H1 (cell line): ENCODE measurements at places on chromosomes 5 and 9. TPM values are rescaled to one million over a fixed set of nuclear protein-coding genes. Genes with fewer than 3 reads are reported as not detected.

DNA sequence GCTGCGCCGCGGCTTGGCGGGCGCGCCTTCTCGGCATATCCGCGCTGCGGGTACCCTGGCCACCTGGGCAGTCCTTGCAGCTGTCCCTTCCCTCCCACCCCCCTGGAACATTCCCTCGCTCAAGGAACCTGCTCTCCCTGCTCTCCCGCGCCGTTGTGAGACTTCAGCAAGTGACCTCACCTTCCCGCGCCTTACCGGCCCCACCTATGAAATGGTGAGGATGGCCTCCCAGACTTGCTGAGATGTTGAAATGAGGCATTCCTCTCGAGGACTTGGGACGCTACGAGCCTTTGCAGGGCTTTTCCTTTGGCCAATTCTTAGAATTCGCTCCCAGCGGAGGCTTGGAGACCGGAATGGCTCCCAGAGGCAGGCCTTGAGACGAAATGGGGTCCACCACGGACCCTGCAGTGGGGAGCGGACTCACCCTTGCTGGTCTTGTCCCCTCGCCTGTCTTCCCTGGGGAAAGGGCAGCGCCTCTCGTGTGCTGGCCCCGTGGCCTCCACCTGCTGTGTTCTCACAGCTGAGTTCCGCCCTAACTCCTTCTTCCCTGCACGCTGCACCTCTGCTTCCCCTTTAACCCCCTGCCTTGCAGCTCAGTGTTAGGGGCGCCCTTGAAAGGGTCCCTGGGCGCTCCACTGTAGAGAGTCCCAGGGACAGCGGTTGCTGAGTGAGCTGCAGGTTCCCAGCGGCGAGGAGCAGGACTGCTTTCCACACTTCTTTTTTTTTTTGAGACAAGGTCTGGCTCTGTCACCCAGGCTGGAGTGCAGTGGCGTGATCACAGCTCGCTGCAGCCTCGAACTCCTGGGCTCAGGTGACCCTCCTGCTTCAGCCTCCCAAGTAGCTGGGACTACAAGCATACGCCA, 907 bp downstream of the HMCN2 start:
- H3K36me3 ChIP-seq: no peaks in the 10 kb centered on the region
- H3K27me3 ChIP-seq: no peaks in the 10 kb centered on the region
- peaks cover 10% of the 10 kb centered on the region for H3K4me1 ChIP-seq
- peak; percentile 78 for DNase-seq

Gene ADAMTS12
- 12.3 and 12.8 TPM in 2 replicates for total RNA-seq

DNA sequence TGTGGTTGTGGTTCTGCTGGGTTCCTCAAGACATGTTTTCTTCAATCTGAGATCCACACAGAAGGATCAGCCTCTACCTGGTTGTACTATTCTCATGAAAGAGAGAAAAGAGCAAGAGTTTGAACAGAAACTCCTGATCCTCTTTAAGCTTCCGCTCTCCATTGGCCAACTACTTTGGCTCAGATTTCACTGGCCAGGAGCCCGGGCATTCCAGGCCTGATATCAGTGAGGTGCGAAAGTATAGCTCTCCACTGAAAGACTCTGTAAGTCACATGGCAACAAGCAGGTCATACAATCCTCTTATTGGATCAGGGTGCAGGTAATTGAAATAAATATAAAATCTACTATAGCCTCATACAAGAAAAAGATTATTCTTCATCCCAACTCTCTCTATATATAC, 920.5 kb downstream of the TLE4 start:
- no peaks in the 10 kb centered on the region for H3K27me3 ChIP-seq
- no peaks in the 10 kb centered on the region for H3K36me3 ChIP-seq
- no peak overlapping the region for H3K4me3 ChIP-seq
- DNase-seq: no peak
- no peaks in the 10 kb centered on the region for H3K4me1 ChIP-seq
- H3K27ac ChIP-seq: no peak overlapping the region

- DNase-seq: no peak
- no peaks in the 10 kb centered on the region for H3K4me1 ChIP-seq
- H3K36me3 ChIP-seq: no peaks in the 10 kb centered on the region
- no peaks in the 10 kb centered on the region for H3K27me3 ChIP-seq
Measured at GRCh38 chr9:134987906-134988700, 70.4 kb upstream of the FCN1 start.

DNA sequence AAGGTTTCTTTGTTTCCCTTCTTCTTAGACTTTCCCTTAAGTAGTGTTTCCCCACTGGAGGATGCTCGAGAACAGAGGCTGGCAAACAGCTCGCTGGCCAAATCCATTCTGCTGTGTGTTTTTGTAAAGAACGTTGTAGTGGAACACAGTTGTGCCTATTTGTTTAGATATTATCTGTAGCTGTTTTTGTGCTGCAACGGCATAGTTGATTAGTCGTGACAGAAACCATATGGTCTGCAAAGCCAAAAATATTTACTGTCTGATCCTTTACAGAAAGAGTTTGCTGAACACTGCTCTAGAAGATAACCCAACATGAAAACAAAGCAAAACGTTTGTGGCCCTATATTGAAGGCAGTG, 47.0 kb upstream of the EGFLAM start:
- no peaks in the 10 kb centered on the region for H3K4me1 ChIP-seq
- DNase-seq: no peak
- no peaks in the 10 kb centered on the region for H3K27me3 ChIP-seq
- no peak overlapping the region for H3K4me3 ChIP-seq
- H3K27ac ChIP-seq: no peak overlapping the region

GRCh38 chr5:375336-375920, 53.9 kb downstream of the AHRR start:
- peaks cover 5% of the 10 kb centered on the region for H3K4me1 ChIP-seq
- no peak overlapping the region for H3K27ac ChIP-seq

DNA sequence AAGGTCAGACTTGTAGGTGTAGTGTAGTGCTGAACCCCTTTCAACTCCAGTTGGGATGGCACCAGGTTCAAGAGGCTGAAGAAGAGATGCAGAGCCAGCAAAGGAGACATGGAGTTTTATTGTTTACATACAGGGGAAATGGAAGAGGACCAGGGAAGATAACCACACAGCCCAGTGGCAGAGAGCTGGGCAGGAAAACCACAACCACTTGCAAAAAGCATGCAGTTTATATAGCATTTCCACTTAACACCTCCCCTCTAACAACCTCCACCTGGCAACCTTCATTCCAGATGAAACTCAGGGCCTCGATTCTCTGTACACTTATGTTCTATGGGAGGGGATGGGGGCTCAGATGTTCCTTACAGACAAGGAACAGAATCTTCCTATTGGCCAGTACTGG, 56.9 kb downstream of the SNX24 start:
- H3K36me3 ChIP-seq: no peaks in the 10 kb centered on the region
- no peaks in the 10 kb centered on the region for H3K27me3 ChIP-seq
- no peak overlapping the region for H3K4me3 ChIP-seq

- DNase-seq: no peak
- no peak overlapping the region for H3K27ac ChIP-seq
- H3K4me3 ChIP-seq: no peak overlapping the region
- no peaks in the 10 kb centered on the region for H3K27me3 ChIP-seq
- peaks cover 3% of the 10 kb centered on the region; the same call in 1 of the 2 replicates for H3K4me1 ChIP-seq
Measured at GRCh38 chr9:74284581-74285450, 212.3 kb upstream of the RORB start.

DNA sequence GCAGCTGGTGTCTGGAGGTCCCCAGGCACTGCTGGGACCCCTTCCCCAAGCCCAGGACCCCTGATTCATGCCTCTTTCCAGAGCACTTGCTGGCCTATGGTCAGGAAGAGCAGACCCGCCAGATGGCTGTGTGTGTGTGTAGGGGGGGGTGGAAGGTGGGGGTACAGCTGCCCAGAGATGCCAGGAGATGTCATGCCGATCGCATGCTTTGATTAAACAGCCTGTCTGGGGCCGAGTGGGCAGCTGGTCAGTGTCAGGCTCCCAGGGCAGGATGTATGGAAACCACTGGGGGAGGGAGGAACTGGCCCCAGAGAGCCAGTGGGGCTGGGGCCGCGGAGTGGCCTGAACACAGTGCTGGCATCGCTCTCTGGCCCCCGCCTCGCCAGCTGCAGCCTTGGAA, 23.7 kb downstream of the RXRA start:
- no peak overlapping the region for H3K4me3 ChIP-seq
- no peak overlapping the region; the same call in 1 of the 2 replicates for H3K27ac ChIP-seq
- peaks cover 12% of the 10 kb centered on the region; the same call in 1 of the 2 replicates for H3K4me1 ChIP-seq
- no peaks in the 10 kb centered on the region for H3K27me3 ChIP-seq

Gene FOXD4L6
- total RNA-seq: 0.13 TPM in 1 of 2 replicates, not detected in the other

Gene SNAPC4
- total RNA-seq: 15.1 and 18.1 TPM in 2 replicates

- no peaks in the 10 kb centered on the region for H3K27me3 ChIP-seq
- H3K27ac ChIP-seq: no peak overlapping the region
- no peak overlapping the region for H3K4me3 ChIP-seq
- H3K36me3 ChIP-seq: no peaks in the 10 kb centered on the region
- H3K4me1 ChIP-seq: no peaks in the 10 kb centered on the region
- no peak for DNase-seq
Measured at GRCh38 chr5:56415356-56415765, 182.2 kb upstream of the ANKRD55 start.

GRCh38 chr5:15717001-15717400, 217.0 kb downstream of the FBXL7 start:
- H3K27me3 ChIP-seq: no peaks in the 10 kb centered on the region
- DNase-seq: no peak
- H3K36me3 ChIP-seq: no peaks in the 10 kb centered on the region
- H3K4me1 ChIP-seq: 0 out of 2 replicates have a peak, but pooled peaks cover 5% of the 10 kb centered on the region

Gene B4GALT1
- 17.9 and 18.2 TPM in 2 replicates for total RNA-seq

Gene SPINK13
- total RNA-seq: not detected in 2 replicates

Gene GADD45G
- total RNA-seq: 7.0 and 9.2 TPM in 2 replicates

GRCh38 chr9:132572921-132573320, 9.5 kb upstream of the BARHL1 start:
- peaks cover 7% of the 10 kb centered on the region for H3K27me3 ChIP-seq
- no peak overlapping the region for H3K4me3 ChIP-seq
- H3K27ac ChIP-seq: no peak overlapping the region
- no peak for DNase-seq

DNA sequence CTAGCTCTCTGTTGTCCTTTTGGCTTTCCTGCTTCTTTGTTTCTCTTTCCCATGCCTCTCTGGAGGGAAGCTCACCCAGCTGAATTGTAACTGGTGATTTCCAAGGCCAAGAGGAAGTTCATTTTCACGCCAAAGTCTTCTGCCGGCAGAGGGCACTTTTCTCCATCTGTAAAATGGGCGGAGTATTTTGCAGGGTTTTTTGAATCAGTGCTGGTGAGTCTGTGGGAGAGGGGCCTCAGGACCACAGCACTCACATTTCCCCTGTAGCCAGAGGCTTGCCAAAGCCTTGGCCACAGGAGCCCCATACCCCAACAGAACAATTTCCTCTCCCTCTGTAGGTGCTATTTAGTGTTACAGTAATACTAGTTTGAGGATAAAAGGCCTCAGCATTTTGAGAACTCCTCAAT, 42.3 kb upstream of the MATR3 start:
- no peaks in the 10 kb centered on the region for H3K4me1 ChIP-seq
- no peaks in the 10 kb centered on the region for H3K36me3 ChIP-seq
- H3K27me3 ChIP-seq: no peaks in the 10 kb centered on the region

DNA sequence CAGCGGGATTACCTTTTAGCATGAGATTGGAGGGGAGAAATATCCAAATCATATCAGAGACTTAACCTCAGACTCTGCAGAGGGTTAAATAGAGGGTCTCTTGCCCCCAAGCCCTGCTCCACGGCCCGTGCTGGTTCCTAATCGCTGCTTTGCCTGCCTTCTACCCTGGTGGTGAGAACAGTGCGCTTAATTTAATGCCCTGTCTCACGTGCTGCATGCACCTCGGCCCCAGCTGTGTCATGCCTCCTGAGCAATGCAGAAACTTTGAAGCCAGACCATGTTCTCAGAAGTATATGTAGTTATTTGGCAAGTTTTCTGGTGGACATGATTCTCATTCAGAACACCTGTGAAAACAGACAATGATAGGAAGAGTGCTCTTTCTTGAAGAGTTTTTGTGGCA, 1.4 kb downstream of the OTULIN start:
- DNase-seq: no peak
- H3K4me1 ChIP-seq: peaks cover 7% of the 10 kb centered on the region
- H3K4me3 ChIP-seq: peak overlapping the region; percentile 75; the same call in 1 of the 2 replicates
- no peaks in the 10 kb centered on the region for H3K27me3 ChIP-seq

Gene BARHL1
- total RNA-seq: not detected in 2 replicates

DNA sequence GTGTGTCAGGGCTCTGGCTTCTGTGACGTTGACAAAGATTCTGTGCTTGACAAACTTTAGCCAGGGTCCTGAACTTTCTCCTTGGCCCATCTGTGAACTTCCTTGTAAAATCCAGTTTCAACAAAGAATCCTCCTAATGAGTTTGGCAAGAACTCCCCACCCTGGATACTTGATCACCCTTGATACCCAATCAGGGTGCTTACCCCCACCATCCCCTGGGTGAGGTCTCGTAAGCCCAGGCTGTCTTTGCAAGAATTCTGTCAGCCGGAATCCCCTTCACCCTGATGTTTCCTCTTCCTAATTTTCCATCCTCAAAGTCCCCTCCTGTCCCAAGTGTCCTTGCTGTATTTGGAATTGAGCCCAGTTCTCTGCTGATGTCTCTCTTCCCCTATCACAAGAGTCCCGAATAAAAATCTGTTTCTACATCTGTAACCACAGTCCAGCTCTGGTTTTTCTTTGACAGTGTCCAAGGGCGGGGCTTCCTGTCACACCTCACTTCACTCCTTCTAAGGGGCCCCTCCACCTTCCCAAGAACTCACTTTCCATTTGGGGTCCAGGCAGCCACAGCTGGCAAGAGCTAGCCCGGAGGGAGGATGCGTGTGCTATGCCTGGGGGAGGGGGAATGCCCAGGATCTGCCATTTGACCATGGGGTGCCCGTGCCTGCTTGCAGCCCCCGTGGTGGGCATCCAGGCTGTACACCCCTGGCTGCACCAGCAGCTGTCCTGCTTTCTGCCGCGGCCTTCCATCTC, 2.7 kb upstream of the CARD19 start:
- no peaks in the 10 kb centered on the region for H3K36me3 ChIP-seq
- H3K27me3 ChIP-seq: no peaks in the 10 kb centered on the region
- DNase-seq: no peak
- H3K27ac ChIP-seq: no peak overlapping the region

- H3K36me3 ChIP-seq: no peaks in the 10 kb centered on the region
- no peak for DNase-seq
- no peaks in the 10 kb centered on the region for H3K4me1 ChIP-seq
- no peak overlapping the region for H3K27ac ChIP-seq
Measured at GRCh38 chr5:62538017-62538942, 40.3 kb upstream of the LRRC70 start.

DNA sequence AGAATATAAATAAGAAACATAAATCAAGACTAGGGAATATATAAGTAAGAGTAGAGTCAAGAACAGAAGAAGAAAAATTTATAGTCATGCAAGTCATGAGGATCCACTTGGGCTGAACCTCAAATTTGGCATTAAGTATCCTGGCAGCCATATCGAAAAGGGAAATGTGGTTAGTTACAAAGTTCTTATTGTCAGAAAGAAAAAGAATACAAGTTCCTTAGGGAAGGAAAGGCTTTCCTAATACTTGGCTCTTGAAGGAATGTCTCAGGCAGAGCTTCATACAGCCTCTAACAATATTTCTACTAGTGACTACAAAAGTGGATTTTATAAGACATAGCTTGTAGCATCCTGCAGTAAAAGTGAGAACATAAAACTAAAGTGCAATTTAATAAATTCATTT, 45.4 kb downstream of the TMEM252 start:
- H3K27ac ChIP-seq: no peak overlapping the region
- H3K27me3 ChIP-seq: peaks cover 8% of the 10 kb centered on the region; the same call in 1 of the 2 replicates
- H3K36me3 ChIP-seq: no peaks in the 10 kb centered on the region
- H3K4me3 ChIP-seq: no peak overlapping the region
